ENCODE measurements at places on chromosomes 7 and 10. TPM values are rescaled to one million over a fixed set of nuclear protein-coding genes. Genes with fewer than 3 reads are reported as not detected.

DNA sequence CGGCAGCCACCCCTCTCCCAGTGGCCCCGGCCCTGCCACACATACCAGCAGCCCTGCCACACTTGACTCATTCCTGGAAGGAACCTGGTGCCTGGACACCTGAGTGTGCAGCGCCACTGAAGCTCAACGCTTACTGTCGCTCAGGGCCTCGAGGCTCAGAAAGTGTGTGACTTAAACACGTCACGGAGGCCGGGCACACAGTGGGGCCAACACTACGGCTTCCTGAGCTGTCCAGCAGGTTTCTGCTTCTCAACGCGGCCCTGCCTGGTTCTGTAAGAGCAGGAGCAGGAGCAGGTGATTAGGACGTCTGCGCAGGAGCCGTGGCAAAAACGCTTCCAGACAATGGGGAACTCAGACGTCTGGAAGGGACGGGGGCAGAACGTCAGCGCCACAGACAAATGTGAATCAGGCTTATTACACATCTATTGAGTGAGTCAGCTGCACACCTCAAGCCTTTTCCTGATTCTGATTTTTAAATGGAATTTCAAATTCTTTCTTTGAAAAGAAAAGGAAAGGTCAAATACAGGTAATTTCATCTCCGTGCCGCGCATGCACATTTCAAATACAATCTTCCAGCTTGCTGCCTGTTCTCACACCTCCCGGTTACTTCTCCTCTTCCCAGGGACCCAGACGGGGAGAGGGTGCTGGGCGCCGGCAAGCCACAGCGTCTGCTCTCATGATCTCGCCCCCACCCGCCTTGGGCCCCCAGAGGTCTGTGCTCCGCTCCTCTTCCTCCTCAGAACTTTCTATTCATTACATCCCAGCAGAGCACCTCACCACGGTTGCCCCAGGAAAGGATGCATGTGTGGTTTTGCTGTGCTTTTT, 66.6 kb downstream of the ADARB2 start:
- no peak for DNase-seq
- no peaks in the 10 kb centered on the region for H3K27me3 ChIP-seq
- no peaks in the 10 kb centered on the region for H3K36me3 ChIP-seq
- H3K4me1 ChIP-seq: no peaks in the 10 kb centered on the region
- no peak overlapping the region for H3K4me3 ChIP-seq

GRCh38 chr10:5698062-5698461, 13.4 kb downstream of the TASOR2 start:
- DNase-seq: no peak
- no peak overlapping the region for H3K4me3 ChIP-seq
- H3K4me1 ChIP-seq: peaks cover 5% of the 10 kb centered on the region
- no peaks in the 10 kb centered on the region for H3K36me3 ChIP-seq

DNA sequence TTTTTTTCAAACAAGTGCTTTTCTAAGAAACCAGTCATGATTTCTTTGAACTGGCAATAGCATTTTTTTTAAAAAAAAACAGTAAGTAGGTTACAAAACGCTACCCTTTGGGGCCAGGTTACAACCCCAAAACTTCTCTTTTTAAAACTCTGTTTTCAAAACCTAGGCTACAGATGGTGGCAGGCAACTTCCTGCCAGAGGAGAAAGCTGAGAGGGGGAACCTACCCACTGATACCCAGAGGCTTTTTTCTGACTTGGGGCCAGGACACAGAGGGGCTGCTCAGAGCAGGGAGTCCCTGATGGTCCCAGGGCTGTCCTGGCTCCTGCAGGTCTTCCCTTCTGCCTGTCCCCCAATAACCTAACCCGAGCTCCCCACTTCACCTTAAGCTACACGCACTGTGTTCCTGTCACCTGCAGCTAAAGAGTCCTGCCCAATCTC, 6.9 kb downstream of the STN1 start:
- H3K36me3 ChIP-seq: peaks cover 12% of the 10 kb centered on the region
- DNase-seq: no peak
- H3K27ac ChIP-seq: peak overlapping the region; percentile 62
- H3K4me3 ChIP-seq: no peak overlapping the region
- peaks cover 45% of the 10 kb centered on the region for H3K4me1 ChIP-seq
- H3K27me3 ChIP-seq: no peaks in the 10 kb centered on the region

DNA sequence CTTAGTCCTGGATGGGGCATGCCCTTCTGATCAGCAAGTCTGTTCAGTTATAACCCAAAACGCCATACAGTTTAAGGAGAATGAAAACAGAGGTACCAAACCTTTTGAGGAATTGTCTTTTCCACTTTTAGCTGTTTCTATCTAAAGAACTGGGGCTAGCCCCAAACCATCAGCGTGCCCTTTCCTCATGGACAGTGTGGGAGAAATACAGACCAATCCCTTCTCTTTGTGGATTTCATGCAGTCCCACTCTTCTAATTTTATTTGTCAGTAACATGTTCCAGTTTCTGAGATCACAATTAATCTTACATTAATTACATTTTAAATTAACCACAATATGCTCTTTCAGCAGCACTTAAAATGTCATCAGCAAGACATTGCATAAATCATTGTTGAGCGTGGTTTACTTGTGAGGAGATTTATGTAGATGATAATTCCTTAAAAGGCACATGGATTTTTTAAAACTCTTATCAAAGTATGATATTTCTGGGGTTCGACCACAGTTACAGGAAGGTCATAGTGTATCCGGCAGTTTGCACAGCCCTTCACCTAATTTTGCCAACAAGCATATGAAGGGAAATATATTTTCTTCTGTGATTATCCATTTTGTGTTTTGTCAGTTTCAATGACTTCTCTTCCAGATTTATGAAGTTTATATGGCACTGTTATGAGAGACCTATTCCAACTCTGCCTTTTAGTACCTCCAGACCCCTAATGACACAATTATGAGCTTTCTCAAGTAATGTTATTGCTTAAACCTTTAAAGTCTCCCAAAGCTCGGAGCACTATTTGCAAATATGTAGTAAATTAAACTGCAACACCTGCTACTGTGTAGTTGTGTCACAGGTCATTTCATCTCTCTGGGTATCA, 868.4 kb upstream of the C7orf33 start:
- H3K4me1 ChIP-seq: no peaks in the 10 kb centered on the region
- no peaks in the 10 kb centered on the region for H3K36me3 ChIP-seq
- no peak for DNase-seq

- H3K4me3 ChIP-seq: no peak overlapping the region
- no peaks in the 10 kb centered on the region for H3K27me3 ChIP-seq
- H3K36me3 ChIP-seq: no peaks in the 10 kb centered on the region
- no peak for DNase-seq
Measured at GRCh38 chr10:35043796-35044344, 46.3 kb downstream of the CUL2 start.

DNA sequence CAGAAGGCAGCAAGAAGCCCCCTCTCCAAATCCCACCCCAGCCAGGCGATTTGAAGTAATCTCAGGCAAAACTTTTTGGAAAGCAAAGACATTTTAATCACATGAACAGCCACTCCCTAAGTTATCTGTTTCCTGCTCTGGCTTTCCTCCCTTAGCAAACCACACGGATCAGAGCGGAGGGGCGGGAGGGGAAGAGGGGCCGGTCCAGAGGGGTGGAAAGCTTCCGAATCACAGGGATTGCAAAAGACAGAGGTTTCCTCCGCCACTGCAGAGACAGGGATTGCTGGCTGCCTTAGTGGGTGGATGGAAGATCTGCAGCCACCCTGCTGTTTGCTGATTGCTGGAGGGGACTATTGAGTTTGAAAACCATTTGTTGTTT, 41.2 kb downstream of the ZCCHC24 start:
- DNase-seq: peak; percentile 66
- peaks cover 96% of the 10 kb centered on the region for H3K4me1 ChIP-seq
- H3K4me3 ChIP-seq: peak overlapping the region; percentile 4
- H3K36me3 ChIP-seq: no peaks in the 10 kb centered on the region
- no peaks in the 10 kb centered on the region for H3K27me3 ChIP-seq

- no peak overlapping the region for H3K4me3 ChIP-seq
- H3K4me1 ChIP-seq: no peaks in the 10 kb centered on the region
- DNase-seq: no peak
- H3K36me3 ChIP-seq: no peaks in the 10 kb centered on the region
Measured at GRCh38 chr7:150939052-150939451, 39.1 kb downstream of the KCNH2 start.

GRCh38 chr10:24771943-24772694, 48.4 kb upstream of the ARHGAP21 start:
- no peaks in the 10 kb centered on the region for H3K27me3 ChIP-seq
- no peak for DNase-seq
- no peaks in the 10 kb centered on the region for H3K4me1 ChIP-seq
- H3K27ac ChIP-seq: no peak overlapping the region
- no peak overlapping the region for H3K4me3 ChIP-seq

GRCh38 chr10:62109587-62110293, 158.9 kb downstream of the RTKN2 start:
- H3K36me3 ChIP-seq: no peaks in the 10 kb centered on the region
- no peak overlapping the region for H3K27ac ChIP-seq
- no peak overlapping the region for H3K4me3 ChIP-seq
- H3K27me3 ChIP-seq: no peaks in the 10 kb centered on the region
- H3K4me1 ChIP-seq: no peaks in the 10 kb centered on the region
- no peak for DNase-seq

DNA sequence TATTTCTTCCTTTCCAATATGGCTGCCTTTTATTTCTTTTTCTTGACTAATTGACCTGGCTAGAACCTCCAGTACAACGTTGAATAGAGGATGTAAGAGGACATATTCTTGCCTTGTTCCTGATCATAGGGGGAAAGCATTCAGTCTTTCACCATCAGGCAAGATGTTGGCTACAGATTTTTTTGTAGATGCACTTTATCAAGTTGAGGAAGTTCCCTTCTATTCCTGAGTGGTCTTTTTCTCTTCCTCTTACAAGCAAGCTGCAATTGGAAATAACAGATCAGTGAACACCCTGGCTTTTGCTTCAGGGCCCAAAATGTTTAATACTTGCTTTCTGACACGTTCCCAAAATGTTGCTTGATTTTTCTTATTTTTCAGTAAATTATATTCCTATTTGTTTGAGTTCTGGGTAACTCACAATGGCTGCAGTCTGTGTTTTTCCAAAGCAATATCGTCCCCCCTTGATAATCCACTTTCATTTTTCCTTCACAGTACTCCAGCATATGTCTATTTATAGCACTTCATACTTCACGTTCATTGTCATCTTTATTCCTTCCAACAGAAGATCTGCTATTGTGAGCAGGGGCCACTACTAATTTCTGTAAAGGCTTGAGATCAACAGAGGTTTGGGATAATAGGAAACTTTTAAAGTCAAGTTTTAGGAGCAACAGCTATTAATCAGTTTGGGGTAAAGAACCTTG, 11.7 kb downstream of the CPEB3 start:
- no peaks in the 10 kb centered on the region for H3K36me3 ChIP-seq
- H3K27me3 ChIP-seq: no peaks in the 10 kb centered on the region
- H3K4me1 ChIP-seq: no peaks in the 10 kb centered on the region
- no peak overlapping the region for H3K4me3 ChIP-seq
- no peak for DNase-seq

DNA sequence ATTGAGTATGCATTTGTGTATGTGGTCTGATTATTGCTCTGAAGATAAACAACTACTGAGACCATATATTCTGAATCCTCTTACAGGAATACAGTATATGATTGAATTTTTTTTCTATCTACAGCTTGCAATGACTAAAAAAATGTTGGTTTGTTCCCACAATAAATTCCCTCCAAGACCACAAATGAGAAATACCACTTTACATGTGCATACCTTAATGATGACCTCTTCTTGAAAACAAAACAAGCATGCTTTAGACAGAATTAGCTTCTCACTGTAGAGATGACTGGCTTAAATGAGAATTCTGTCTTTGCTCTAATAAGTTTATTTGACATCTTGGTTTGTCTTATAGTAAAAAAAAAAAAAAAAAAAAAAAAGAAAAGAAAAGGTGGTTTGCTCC, 241.5 kb downstream of the PCDH15 start:
- no peak for DNase-seq
- H3K4me1 ChIP-seq: no peaks in the 10 kb centered on the region
- H3K27me3 ChIP-seq: no peaks in the 10 kb centered on the region
- H3K27ac ChIP-seq: no peak overlapping the region
- H3K4me3 ChIP-seq: no peak overlapping the region
- no peaks in the 10 kb centered on the region for H3K36me3 ChIP-seq

DNA sequence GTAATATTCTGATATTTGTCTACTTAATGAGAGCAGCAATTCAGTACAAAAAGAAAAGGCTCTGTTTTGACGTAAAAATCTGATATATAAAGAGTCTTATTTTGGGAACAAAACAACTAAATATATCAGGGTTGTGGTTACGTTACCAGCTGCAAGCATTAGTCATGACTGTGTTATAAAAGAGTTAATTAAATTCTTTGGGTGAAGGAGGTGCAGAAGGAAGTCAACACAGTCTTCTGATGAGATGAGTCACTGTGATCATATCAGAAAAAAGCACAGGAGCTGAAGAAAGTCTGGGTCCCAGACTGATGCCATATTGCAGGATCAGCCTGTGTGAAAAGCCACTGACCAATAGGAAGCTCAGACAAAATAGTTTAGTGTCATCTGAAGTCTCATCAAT, 234.3 kb upstream of the TEX47 start:
- no peaks in the 10 kb centered on the region for H3K36me3 ChIP-seq
- H3K4me3 ChIP-seq: no peak overlapping the region
- no peak for DNase-seq

DNA sequence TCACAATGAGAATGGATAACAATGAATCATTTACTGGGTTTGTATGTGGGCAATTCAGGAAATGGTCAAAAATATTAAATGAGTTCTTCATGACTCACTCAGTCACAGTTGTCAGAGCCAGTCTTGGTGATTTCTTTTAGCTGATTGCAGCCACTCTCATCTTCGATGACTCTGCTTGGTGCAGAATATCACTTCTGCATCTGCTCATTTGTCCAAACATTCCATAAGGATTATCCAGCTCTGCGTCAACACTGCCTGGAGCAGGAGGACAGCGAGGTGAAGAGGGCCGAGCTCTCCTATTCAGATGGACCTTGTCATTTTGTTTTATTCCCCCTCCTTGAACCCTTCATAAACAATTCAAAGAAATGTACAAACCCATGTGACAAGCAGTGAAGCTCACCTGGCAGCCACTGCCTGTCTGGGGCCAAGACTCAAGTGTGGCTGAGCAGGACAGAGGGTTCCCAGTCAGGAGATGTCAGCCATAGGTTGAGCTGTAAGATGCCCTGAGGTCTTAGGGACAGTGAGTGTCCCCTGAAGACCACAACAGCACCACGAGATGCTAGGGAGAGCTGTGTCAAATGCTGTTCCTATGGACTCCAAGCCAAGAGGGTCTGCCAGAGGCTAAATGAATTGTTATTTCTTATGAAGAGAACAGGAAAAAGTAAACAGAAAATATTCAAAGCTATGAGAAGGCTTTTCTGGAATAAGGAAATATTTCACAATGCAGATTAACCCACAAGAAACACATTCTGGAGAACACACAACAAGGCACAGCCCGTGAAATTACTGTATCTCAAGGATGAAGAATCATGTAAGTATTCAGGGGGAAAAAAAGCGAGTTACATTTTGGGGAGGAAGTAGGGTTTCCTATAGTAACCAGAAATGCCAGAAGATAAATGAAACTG, 33.1 kb upstream of the EGFR start:
- H3K4me1 ChIP-seq: no peaks in the 10 kb centered on the region
- no peaks in the 10 kb centered on the region for H3K27me3 ChIP-seq
- DNase-seq: no peak
- no peak overlapping the region for H3K4me3 ChIP-seq

GRCh38 chr7:34747176-34747781, 89.3 kb downstream of the NPSR1 start:
- no peaks in the 10 kb centered on the region for H3K36me3 ChIP-seq
- no peak overlapping the region for H3K27ac ChIP-seq
- no peak for DNase-seq
- no peaks in the 10 kb centered on the region for H3K4me1 ChIP-seq
- H3K4me3 ChIP-seq: no peak overlapping the region

SFTPA1 gene
- not detected for total RNA-seq

STAM gene
- total RNA-seq: 28.2 TPM

ITPRID1 gene
- total RNA-seq: not detected

LBX1 gene
- total RNA-seq: not detected

NRG3 gene
- total RNA-seq: 1.1 TPM

AUTS2 gene
- total RNA-seq: 87.9 TPM

LRRD1 gene
- 0.42 TPM for total RNA-seq

All from tibial nerve (tissue), 4 donors.